Activated T-helper 2 cell treated with anti-CD3 and anti-CD28 coated beads, Interferon-gamma antibody, Interleukin-2, Interleukin-4, amounts not matched to agents 10 μg/mL and 5 μg/mL and 100 μg/mL, durations not matched to agents 14 hours and 24 hours and 36 hours (primary cell): ENCODE measurements at places on chromosomes 2 and 18.

DNA sequence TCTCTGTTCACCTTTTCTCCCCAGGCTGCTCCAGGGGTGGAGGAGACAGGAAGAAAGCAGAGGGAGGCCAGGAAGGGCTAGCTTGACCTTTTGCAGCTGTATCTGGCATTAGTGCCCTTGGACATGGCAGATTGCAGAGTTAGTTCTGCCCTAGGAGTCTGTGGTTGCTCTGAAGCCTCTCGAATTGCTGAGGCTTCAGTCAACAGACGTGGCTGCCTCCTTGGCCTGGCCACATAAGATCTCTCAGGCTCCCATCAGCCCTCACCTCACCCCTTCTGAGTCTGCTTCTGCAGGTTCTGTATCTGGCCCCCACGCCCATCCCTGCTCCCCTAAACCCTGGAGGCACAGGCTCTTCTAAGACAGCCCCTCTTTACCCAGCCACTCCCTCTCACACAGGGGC lies 18.2 kb upstream of the PLB1 start:
- no peak for DNase-seq

DNA sequence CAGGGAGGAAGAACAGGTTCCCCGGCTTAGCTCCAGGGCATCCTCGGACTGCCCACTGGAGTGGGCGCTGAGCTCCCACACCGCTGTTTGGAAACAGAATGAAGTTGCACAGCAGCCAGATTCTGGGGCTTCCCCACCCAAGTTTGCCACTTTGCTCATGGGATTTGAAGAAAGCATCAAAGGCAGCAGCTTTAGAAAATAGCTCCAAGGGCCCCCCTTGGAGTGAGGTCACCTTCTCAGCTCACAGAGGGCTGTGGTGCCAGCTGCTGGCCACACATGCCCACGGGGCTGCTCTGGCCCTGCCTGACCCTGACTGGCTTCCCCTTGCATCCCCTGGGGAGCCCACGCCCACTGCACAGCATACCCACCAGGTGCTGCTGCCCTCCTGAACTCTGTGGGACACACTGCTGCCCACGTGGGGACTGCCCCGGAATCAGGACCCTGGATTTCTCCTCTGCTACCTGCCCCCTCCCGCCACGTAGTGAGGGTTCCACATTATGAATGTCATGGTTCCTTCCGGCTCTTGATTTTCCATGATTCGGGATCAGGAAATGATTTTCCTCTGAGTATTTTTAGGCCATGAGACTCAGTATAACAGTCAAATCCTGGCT lies 70.3 kb downstream of the TGOLN2 start:
- no peak for DNase-seq

DNA sequence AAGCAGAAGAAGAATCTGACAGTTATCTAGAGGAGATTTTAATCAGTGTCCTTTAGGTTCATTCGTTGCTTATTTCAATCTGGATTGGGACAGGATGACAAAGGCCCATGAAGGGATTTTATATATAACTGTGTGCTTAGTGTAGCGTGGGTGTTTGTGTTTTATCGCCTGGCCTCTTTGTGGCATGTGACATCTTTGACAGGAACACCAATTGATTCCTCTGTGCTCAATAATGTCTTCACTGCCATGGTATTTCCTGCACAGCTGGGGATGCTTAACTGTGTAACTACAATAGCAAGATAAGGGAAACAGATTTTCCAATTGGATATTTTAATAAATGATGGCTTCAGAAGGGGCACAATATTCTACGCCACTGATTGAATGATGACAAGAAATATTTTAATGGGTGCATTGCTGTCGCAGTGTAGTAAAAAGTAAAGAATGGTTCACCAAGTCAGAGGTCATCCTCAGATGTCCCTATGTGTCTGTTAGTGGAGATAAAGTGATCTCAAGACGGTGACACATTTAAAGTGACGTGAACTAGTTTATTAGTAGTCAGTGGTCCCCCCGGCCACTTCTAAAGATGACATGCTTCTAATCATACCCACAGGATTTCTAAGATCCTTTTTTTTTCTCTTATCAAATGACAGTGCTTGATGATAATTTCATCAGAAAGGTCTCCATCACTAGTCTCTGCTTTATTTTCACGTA lies 160.4 kb downstream of the AGAP1 start:
- DNase-seq, result no peak

DNA sequence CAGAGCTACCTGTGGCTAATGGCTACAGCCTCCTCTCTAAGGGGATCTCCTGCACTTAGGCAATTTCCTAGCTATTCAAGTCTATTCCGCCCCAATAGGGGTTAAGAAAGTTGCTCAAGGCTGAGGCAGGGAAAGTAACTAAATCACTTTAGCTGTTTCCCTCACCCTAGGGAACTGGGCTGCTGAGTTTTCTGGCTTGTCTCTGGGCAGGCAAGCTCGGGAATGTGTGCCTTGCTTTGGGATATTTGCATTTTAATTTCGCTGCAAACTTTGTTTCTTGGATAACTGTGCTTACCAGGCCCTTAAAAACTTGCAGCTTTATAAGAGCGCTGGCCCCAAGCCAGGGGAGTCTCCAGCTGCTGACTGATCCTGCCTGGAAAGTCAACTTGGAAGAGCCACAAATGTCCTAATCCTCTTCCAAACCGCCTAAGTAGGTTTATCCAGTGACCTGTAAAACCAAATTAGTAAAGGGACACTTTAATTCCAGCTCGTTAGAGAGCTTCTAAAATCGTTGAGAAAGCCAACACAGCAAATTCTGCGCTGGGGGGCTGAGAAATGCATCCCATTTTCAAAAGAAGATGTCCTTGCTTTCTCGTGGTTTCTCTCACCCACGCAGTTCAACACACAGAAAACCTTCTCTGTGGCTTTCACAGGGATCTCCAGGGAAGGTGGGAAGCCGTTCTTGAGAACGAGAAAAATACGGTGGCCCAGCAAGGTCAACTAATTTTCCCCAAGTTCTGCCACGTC lies 59.5 kb upstream of the SP3 start:
- no peak for DNase-seq

DNA sequence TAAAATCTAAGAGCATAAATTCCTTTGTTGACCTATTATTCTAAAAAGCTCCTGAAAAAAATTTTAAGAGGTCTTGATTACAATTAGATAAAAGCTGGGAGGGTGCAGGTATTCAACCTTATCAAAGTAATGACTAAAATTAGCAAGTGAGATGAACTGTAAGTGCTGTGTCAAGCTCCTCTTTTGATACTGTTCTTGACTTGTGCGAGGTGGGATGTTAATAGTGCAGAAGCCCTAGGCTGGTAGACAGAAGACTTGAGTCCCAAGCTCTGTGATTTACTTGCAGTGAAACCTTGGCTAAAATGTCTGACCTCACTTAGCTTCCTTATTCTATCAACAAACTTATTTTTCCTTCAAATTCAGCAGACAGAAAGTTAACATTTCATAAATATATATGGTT lies 637.5 kb downstream of the DSC3 start:
- DNase-seq, result no peak

- DNase-seq, result no peak
These were observed 88.4 kb upstream of the CELF4 start for GRCh38 chr18:37654034-37654433.

GRCh38 chr2:24632172-24632571 lies 141.1 kb downstream of the NCOA1 start:
- no peak for DNase-seq

DNA sequence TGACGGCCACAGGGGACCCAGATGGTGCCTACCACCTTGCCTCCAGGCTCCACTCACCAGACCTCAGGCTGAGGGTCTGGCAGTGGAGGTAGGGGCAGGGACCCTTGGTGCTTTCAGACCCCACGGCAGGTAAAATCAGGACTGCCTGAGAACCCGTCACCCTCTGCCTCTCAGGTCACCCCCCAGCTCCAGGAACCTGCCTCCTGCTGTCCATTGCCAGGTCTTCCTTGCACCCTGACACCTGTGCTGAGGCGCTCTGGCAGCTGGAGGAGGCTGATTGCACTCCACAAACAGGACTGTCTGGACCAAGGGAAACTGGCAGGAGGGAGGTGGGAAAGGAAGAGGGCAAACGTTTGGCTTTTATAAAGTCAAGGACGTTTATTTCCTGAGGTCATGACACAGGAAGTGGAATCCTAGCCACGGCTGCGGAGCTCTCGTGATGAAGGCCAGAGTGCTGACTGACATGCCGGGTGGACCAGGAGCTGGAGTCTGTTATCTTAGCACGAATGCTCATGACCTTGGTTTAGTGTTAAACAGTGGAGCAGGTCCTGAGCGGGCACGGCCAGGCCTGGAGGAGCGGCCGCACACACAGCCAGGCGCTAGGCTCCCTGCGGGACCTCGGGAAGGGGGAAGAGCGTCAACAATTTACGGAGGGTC lies 40.5 kb downstream of the ANO7 start:
- no peak for DNase-seq

DNA sequence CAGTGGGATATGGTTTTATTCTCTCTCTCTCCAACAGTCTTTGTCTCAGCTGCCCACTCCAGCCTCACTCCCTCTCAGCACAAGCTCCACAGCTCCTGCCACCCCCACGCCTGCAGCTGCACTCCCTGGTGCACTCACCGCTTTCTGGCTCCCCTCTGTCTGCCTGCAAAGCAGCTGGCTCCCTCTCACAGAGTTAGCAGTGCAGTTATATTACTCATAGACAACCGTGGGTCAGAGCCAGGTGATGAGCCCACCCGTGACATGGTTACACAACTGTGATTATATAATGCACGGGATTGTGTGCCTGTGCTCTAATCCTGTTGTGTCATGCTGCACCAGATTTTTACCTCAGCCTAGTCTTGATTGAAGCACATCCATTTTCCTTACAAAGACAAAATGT lies 276.9 kb upstream of the CHAC2 start:
- DNase-seq, result no peak

DNA sequence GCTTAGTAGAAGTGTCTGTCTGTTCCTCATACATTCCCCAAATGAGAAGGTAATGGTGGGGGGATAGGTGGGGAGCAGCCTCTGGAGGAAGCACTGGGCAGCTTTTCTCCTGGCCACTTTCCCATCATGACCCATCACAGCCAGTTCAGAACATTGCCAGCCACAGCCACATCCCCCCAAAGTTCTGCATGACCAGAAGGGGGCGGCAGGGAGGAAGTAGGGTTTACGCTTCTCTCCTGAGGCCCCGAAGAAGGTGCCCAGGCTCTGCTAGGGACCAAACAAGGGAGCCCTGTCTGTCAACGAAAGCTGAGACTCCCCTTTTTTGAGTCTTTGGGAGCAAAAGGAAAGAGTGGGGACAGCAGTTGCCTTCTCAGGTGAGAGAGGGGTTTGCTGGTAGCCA lies 7.7 kb downstream of the IGFBP5 start:
- no peak for DNase-seq

- DNase-seq, result no peak
These were observed 50.4 kb upstream of the BZW1 start for GRCh38 chr2:200761266-200761665.

DNA sequence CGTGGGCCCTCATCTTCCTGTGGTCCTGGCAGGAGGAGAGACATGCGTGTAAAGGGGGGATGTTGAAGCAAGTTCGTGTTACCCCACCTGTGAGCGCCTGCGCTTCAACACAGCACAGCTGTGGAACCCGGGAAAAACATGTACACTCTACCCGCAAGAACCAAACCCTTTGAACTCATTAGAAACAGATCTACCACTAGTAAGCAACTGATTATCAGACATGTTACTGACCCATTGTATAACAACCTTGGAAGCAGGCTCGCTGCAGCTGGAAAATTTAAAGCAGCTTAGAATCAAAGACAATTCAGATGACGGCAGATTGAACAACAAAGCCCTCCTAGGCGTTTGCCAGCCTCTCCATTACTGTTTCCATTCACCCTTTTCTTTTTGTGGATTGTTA lies 771.7 kb upstream of the SALL3 start:
- DNase-seq, result no peak
